Fibroblast of skin of abdomen (primary cell): ENCODE measurements at places on chromosomes 12 and 14.

DNA sequence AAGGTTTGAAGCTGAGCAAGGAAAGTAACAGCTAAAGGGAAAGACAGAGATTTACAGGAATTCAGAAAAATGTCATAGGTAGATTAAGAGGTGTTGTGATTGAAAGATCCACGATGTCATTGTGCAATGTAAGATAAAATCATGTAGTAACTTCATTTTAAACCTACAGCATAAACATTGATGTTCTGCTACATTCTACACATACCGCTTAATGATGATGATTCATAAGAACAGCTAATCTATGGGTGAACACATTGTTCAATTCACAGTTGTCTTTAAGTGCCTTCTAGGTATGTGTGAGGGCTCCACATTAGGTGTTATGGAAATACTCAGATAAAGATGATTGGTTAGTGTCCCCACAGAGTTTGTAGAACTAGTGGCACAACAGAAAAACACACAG, 170.9 kb downstream of the GRIP1 start:
- no peak for DNase-seq

DNA sequence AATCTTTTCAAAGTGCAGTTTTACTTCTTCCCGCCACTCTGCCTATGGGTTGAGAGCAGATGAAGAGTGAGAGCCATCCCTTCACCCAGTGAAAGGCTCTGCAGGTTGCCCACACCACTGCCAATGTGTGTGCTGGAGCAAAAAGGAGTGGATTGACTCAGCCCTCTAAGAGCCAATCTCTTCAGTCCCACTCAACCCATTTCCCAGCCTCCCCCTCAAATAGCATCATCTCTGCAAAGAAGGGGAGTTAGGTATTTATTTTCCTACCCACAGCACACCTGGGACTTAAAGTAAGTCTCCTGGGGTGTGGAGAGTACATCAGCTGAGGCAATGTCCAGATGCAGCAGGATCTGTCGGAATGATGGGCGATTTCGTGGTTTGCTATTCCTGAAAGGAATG, 15.3 kb downstream of the MAP3K12 start:
- DNase-seq = no peak

DNA sequence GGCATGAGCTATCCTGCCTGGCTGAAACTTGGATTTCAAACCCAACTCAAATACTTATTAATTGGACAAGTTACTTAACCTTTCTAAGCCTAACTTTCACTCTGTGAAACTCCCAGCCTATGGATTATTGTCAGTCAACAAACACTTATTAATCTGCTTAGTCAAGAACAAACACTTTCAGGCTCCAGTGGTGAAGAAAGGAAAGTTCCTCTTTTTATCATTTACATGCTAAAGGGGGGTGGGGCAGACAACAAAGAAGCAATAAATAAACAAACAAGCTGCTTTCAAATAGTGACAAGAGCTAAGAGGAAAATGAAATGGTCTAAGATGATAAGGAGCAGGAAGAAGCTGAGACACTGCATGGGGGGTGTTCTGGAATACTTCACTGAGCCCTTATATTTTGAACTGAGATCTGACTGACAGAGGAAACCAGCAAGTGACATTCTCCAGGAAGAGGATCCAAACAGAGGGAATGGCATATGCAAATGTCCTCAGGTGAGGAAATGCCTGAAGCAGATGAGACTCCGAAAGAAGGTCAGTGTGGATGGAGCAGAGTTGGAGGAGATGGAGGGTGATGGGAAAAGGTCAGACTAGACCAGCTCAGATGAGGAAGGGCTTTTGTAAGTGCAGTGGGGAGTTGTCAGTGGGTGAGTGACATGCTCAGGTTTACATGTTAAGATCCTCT, 259.6 kb downstream of the ITPR2 start:
- DNase-seq = no peak

- DNase-seq = peak; percentile 84
Observed at GRCh38 chr12:26810330-26810729, 22.7 kb downstream of the ITPR2 start.

- no peak for DNase-seq
Observed at GRCh38 chr12:106321139-106321850, 18.8 kb downstream of the TCP11L2 start.

DNA sequence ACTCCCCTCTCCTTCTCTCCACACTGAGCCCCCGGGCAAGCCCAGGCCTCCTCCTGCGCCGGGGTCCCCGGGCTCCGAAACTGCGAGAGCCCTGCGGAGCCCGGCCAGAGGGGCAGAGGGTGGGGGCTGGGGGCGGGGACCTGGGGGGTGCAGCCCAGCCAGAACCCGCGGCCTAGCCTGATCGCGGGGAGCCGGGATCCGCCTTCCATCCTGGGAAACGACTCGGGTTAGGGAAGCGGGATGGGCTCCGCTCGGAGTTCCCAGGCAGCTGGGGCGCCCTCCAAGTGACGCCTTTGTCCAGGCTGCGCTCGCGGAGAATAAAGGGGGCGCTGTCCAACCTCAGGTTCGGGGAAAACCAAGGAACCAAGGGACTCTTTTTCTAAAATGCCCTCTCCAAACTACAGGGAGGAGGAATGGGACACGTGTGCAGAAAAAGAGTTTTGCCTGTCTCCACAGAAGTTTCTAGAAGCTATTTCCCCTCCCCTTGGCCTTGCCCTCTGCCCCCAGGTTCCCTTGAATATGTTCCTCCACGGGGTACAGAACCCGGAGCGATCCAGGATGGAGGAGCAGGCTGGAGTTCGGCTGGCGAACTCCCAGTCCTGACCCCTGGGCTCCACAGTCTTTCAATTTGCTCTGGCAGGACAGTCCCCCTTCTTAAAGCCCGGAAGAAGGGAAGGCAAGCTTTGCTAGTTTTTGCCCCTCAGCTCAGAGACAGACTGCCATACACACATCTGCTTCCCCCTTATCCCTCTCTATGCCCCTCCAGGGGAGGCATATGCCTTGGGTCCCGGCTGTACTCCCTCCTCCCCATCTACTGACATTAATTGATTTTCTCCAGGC, 13.9 kb downstream of the NKX2-1 start:
- DNase-seq = no peak

GRCh38 chr12:96416033-96416799, 16.0 kb upstream of the CDK17 start:
- peak; percentile 96 for DNase-seq

GRCh38 chr14:81737938-81738337, 204.3 kb upstream of the SEL1L start:
- DNase-seq = no peak

DNA sequence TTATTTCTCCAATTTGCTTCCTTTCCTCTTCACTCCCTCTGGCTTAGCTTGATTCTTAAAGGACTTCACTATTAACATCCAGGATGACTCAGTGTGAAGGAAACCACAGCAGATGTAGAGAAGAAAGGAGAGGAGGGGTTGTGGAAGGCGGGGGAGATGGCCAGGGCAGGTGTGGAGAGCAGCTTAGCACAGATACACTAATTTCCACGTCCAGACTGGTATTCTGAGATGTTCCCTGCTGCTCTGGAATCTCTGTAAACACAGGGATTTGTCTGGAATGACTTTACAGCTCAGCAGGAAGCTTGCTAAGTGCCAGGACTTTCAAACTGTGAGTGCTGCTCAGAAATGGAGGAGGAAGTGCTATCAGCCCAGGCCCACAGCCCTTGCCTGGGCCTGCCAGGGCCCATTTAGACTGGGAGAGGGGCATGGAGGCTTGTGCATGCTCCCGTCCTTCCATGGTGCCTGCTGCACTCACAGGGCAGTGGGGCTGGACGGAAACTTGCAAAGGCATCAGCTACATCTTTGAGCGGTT, 202.5 kb upstream of the DDHD1 start:
- DNase-seq = peak; percentile 73

- DNase-seq = no peak
Observed at GRCh38 chr12:34257093-34257492, 234.8 kb downstream of the ALG10 start.

GRCh38 chr12:42912367-42912766, 322.8 kb upstream of the PRICKLE1 start:
- DNase-seq = peak; percentile 21

DNA sequence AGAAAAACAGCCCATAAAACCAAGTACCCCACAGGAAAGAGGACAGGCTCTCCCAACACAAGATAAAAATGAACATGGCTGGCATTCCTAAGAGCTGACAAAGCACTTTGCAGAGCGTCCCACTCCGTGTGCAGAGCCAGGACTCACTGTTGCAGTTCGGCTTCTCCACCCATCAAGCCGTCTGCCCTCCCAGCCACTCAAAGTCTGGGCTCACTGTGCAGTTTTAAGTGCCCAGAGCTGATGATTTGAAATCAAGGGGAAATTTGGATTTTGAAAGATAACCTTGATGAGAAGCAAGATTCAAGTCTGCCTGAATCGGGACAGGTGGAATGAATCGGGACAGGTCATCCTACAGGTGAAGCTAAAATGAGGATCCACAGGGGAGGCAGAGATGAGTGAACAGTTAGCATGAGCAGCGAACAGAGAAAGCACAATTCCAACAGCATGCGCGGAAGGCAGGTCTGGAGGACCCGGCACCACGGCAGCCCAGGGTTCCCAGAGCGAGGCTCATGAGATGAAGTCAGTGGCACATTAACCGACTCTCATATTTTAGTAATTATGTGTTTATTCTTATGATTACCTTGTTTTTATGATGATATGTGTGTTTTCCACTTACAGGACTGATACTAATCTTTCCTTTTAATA, 39.8 kb upstream of the GPR68 start:
- DNase-seq = peak; percentile 80

- no peak for DNase-seq
Observed at GRCh38 chr12:64027311-64027710, 182.8 kb downstream of the SRGAP1 start.

- peak; percentile 27 for DNase-seq
Observed at GRCh38 chr14:74979442-74980397, 23.0 kb upstream of the EIF2B2 start.

- DNase-seq = no peak
Observed at GRCh38 chr12:7160183-7160582, 29.3 kb upstream of the PEX5 start.

- DNase-seq = no peak
Observed at GRCh38 chr12:571795-572531, 91.3 kb downstream of the NINJ2 start.

DNA sequence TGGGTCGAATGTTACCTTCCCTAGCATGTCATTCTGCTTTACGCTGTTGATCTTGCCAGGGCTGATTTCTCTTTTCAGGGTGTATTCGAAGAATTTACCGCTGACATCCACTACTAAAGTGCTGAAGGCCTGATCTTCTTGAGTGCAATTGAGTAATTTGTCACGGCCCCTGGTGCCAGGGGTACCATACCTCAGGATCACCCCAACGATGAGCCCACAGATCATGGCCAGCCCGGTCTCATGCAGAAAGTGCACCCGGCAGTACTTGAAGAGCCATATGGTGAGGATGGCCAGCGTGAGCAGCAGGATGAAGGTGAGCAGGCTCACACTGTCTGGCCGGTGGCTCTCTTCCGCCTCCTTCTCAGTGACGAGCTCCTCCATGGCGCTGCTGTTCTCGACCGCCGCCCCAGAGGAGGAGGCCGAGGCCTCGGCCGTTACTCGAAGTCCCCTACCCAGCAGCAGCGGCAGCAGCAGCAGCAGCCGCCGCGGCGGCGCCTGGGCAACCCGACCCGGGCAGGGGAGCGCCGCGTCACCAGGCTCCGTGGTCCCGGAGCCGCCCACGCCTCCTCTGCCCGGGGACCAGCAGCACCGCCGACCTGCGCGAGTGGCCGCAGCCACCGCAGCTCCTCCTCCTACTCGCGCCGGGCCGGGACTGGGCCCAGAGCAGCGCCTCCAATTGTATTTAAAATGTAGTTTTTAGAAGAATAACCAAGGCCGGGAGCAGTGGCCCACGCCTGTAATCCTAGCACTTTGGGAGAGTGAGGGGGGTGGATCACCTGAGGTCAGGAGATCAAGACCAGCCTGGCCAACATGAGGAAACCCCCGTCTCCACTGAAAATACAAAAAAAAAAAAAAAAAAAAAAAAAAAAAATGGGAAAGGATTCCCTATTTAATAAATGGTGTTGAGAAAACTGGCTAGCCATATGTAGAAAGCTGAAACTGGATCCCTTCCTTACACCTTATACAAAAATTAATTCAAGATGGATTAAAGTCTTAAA, 58.5 kb upstream of the TMPO start:
- DNase-seq = peak; percentile 44

DNA sequence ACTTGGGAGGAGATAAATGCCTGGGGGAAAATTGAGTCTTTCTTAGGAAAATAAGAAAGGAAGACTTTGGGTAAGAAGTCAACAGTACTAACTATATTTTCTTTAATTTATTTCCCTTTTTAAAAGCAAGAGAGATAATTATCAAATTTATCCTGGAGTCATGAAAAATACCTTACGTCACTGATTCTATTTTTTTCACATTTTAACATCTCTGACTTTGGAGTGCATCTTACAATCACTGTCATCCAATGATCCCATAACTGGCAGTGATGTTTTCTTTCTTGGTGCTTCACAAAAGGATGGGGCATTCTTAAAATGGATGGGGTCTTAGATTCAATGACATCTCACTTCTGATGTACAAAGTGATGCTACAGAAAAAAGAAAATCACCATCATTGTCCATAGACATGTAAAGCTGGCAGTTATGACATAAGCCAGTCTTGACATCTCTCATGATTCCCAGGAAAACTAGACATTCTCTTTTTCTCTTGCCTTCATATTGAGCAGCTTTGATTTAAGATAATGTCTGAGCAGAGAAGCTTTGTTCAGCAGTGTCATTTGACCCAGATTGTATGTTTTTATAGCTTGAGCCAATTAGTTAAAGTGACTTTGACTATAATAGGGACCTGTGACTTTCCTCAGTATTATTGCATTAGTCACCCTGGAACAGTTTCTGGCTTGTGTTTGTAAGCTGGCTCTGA, 236.2 kb downstream of the EGLN3 start:
- peak; percentile 30 for DNase-seq

GRCh38 chr12:6084261-6084968, 40.1 kb downstream of the VWF start:
- peak; percentile 88 for DNase-seq

DNA sequence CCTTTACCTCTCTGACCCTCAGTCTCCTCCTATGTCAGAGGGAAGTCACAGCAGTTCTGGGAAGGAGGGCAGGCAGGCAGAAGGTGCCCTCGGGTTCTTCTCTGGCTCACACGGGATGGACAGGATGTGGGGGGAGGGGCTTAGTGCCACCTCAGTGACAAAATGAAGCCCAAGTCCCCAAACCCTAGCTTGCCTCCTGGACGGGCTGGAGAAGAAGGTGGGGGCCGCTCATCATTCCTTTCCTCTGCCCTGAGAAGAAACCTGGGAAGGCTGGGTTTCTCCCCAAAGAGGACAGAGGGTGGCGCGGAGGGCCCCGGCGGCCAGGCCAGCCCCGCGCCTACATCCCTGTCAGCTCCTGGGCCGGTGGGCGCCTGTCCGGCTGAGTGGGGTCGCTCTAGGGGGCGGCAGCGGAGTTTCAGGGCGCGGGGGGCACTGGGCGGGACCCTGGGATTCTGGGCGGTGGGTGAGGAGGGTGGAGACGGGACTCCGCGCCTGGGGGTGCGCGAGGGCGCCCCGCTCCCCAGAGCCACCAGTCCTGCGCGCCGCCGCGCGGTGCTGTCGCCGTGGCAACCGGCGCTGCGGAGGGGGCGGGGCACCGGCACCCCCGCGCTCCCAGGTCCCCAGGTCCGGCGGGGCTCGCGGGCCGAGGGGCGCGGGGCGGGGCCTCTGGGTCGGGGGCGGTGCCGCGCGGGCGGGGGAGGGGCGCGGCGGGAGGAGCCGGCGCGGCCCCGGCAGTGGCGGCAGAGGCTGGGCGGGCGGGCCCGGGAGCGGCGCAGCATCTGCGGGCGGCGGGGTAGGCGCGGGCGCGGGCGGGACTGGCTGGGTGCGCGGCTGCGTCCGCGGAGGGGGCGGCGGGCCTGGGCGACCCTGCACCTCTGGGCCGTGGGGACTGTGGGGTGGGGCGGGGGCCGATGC, at the start of gene TMEM121:
TMEM121 (plus strand) TSS at position 723 of the 915 bp plus-strand sequence. CDS start 2,252 bp downstream, outside the sequence.
- DNase-seq = peak; percentile 7
